Hematopoietic multipotent progenitor cell treated with erythropoietin and hydrocortisone succinate and interleukin-3 and kit ligand, for 6 days (in vitro differentiated cells): ENCODE measurements at places on chromosomes 2 and 18.

GRCh38 chr2:207122651-207123334 is 43.0 kb downstream of the KLF7 start:
- no peak for DNase-seq

- no peak for DNase-seq
Observed at GRCh38 chr2:203797276-203797675, 70.3 kb upstream of the CTLA4 start.

GRCh38 chr2:96608469-96609455 is 29.4 kb downstream of the KANSL3 start:
- no peak for DNase-seq

DNA sequence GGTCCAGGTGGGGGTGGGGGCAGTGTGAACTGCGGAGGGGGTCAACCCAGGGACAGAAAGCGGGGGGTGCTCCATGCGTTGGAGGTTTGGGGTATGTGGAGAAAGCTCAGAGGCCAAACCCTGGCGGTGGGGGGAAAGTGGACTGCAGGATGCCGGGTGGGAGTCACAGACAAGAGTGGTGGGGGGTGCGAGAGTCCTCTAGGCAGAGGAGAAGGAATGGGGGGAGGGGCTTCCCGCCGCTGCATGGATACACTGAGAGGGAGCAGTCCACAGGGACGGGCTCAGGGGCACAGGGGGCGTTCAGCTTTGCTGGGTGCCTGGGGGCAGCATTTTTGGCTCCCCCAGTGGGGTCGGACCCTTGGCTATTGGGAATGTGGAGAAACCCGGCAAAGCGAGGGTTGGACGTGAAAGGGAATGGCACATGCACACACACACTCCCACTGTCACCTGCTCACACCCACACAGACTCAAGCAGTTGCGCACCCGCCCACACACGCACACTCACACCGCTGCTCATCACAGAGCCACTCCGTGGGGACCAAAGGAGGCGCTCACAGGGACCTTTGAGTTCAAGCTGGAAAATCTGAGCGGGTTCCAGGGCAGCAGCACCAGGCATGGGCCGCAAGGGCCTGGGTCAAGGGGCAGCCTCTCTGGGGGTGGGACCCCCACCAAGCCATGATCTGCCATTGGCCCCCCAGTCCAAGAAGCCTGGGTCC is 7.7 kb downstream of the GBX2 start:
- DNase-seq: no peak

DNA sequence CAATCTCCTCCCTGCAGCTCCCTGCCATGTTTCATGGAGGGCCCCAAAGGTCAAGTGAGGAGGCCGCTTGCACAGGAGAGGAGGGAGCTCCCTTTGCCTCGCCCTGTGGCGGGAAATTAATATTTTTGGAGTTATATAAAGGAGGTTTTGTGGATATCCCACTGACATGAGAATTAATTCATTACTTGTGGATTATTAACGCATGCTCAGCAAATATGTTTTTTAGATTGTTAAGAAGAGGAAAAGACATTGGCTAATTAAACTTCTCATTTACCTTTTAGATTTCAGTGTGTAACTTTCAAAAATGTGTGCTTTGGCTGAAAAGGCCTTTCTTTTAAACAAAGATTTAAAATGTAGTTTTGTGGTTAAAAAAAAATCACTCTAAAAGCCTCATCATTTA is 474.0 kb downstream of the SOCS6 start:
- no peak for DNase-seq
